ENCODE measurements at places on chromosomes 2 and 18. TPM values are rescaled to one million over a fixed set of nuclear protein-coding genes. Genes with fewer than 3 reads are reported as not detected.
A peak's percentile ranks its signal among the peaks of the same experiment; 100 is the strongest.

DNA sequence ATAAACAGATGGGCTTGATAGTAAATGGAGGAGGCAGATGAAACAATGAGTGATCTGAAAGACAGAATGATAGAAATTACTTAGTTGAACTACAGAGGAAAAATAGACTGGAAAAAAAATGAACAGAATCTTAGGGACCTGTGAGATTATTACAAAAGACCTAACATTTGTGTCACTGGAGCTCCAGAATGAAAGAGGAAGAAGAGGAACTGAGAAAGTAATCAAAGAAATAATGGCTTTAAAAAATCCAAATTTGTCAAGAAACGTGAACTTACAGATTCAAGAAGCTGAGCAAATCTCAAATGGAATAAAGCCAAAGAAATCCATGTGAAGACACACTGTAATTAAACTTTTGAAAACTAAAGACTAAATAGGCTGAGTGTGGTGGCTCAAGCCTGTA is 28.3 kb downstream of the EVA1A start:
- no peak overlapping the region for H3K4me3 ChIP-seq
- no peak overlapping the region for H3K27ac ChIP-seq
- DNase-seq, result no peak
- H3K36me3 ChIP-seq, result no peaks in the 10 kb centered on the region
- no peaks in the 10 kb centered on the region for H3K27me3 ChIP-seq

GRCh38 chr18:79521416-79522205 is 125.9 kb downstream of the NFATC1 start:
- DNase-seq, result no peak
- H3K4me3 ChIP-seq, result no peak overlapping the region
- no peaks in the 10 kb centered on the region for H3K4me1 ChIP-seq
- no peak overlapping the region for H3K27ac ChIP-seq
- no peaks in the 10 kb centered on the region for H3K27me3 ChIP-seq
- H3K36me3 ChIP-seq, result no peaks in the 10 kb centered on the region

Gene LIMS3
- total RNA-seq, result 6.8 TPM

Gene CDK5R2
- total RNA-seq, result 0.46 TPM

DNA sequence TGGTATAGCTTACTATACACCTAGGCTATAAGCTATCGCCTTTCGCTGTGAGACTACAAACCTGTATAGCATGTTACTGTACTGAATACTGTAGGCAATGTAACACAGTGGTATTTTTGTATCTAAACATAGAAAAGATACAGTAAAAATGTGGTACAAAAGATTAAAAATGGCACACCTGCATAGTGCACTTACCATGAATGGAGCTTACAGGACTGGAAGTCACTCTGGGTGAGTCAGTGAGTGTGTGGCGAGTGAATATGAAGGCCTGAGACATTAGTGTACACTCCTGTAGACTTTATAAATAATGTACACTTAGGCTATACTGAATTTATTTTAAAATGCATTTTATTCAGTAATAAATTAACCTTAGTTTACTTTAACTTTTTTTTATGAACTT is 258.2 kb upstream of the SP5 start:
- H3K27me3 ChIP-seq, result no peaks in the 10 kb centered on the region
- H3K36me3 ChIP-seq, result no peaks in the 10 kb centered on the region
- no peak for DNase-seq
- no peak overlapping the region for H3K4me3 ChIP-seq
- H3K4me1 ChIP-seq, result no peaks in the 10 kb centered on the region

Gene NT5DC4
- total RNA-seq, result not detected

Gene YIPF4
- total RNA-seq, result 39.4 TPM

Gene ABCB11
- total RNA-seq, result not detected

GRCh38 chr18:57429167-57430078 is 5.8 kb upstream of the ONECUT2 start:
- no peak overlapping the region for H3K4me3 ChIP-seq
- peaks cover 9% of the 10 kb centered on the region for H3K4me1 ChIP-seq
- no peaks in the 10 kb centered on the region for H3K36me3 ChIP-seq
- peaks cover 77% of the 10 kb centered on the region for H3K27me3 ChIP-seq
- H3K27ac ChIP-seq, result no peak overlapping the region
- DNase-seq, result no peak

DNA sequence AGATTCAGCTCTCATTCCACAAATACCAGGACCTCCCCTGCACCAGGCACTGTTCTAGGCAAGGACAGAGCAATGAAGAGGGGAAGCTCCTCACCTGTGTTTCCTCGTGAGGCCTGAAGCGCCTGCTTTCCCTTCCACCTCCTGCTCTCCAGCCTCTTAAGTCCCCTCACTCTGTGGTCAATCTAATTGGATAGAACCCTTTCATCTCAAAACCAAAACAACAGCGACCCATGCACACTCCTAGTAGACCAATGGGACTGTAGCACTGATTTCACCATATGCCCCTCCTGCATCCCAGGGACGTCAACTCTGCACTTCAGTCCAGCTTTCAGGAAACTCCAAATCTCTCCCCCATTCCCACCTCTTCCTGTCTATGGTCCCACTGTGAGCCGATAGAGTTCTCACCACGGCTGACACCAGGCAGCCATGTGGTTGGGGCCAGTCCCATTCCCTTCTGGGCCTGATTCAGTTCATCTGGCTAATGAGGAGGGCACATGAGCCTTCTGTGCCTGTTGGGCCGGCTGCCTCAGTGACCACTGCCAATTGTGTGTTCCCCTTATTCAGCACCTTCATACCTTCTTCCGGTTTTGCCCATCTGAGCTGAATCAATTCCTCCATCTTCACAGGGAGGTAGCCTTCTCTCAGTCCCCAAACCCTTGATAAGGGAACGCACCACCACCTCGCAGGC is 33.3 kb upstream of the MAT2A start:
- no peaks in the 10 kb centered on the region for H3K36me3 ChIP-seq
- no peaks in the 10 kb centered on the region for H3K27me3 ChIP-seq
- peak overlapping the region; percentile 25 for H3K27ac ChIP-seq
- no peak overlapping the region for H3K4me3 ChIP-seq
- H3K4me1 ChIP-seq, result peaks cover 37% of the 10 kb centered on the region
- DNase-seq, result no peak

DNA sequence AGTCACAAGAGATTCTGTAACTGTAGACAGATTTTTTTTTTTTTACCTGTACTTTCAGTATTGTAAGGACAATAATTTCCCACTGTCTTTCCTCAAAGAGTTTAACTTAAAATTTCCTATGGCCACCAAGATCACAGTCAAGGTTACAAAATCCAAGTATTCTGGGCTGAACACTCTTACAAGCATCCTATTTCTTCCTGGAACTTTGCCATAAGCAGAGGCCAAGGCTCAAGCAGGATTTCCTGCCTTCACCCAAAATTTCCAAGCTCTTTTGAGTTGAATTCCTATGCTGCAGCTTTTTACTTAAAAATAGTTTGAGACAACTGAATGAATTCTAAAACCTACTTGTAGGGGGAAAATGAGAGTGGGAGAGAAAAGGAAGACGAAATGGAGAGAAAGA is 299.4 kb downstream of the ZNF516 start:
- peaks cover 3% of the 10 kb centered on the region for H3K27me3 ChIP-seq
- H3K4me3 ChIP-seq, result no peak overlapping the region
- no peaks in the 10 kb centered on the region for H3K4me1 ChIP-seq
- DNase-seq, result no peak

Gene ARMC9
- total RNA-seq, result 46.7 TPM

GRCh38 chr2:98300141-98300874 is 45.9 kb upstream of the CNGA3 start:
- no peak overlapping the region for H3K27ac ChIP-seq
- no peaks in the 10 kb centered on the region for H3K4me1 ChIP-seq
- no peak for DNase-seq

DNA sequence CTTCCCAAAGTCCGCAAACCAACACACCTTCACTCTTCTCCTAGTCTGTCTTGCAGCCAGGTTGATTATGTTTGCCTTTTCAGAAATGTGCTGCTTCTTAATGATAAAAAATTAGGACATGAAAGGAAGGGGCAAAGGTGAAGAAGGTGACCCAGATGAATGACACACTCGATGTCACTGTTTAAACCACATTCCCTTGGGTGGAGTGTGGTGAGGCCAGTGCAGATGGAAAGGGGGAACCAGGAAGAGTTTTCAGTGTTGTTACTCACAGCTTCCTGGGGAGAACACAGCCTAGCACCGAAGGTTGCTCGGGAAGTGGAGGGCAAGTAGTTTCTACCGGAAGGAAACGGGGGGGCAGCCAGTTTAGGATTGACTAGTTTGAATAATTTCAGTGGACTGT is 57.2 kb upstream of the BOD1L2 start:
- DNase-seq, result no peak
- H3K27ac ChIP-seq, result no peak overlapping the region
- H3K4me3 ChIP-seq, result no peak overlapping the region
- no peaks in the 10 kb centered on the region for H3K4me1 ChIP-seq

DNA sequence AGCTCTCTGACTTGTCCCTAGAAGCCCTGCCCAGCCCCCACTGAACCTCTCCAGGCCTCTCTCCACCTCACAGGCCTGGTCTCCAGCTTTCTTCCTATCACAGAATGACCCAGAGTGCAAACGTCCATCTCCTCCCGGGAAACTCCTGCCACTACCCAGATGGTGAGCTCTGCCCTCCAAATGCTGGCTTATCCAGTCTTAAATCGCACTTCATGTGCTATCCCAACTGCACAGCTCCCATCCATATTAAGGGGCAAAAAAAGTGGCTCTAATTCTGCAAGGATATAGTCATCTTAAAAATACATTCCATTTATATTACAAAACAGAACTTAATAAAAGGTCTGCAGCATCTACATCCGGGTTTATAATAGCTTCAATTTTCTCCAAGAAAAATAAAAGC is 70.8 kb upstream of the CDC42EP3 start:
- no peaks in the 10 kb centered on the region for H3K36me3 ChIP-seq
- no peaks in the 10 kb centered on the region for H3K4me1 ChIP-seq
- no peak overlapping the region for H3K27ac ChIP-seq
- H3K4me3 ChIP-seq, result no peak overlapping the region

GRCh38 chr18:8489761-8490160 is 119.5 kb upstream of the RAB12 start:
- no peak overlapping the region for H3K27ac ChIP-seq
- no peaks in the 10 kb centered on the region for H3K4me1 ChIP-seq
- no peaks in the 10 kb centered on the region for H3K27me3 ChIP-seq
- DNase-seq, result no peak

- no peak overlapping the region for H3K27ac ChIP-seq
- H3K4me1 ChIP-seq, result no peaks in the 10 kb centered on the region
- H3K4me3 ChIP-seq, result no peak overlapping the region
- no peak for DNase-seq
Observed at GRCh38 chr18:72871091-72871490, 3.3 kb upstream of the NETO1 start.

Gene MC5R
- total RNA-seq, result 0.22 TPM

GRCh38 chr2:71129114-71129901 is 721 bp downstream of the MCEE start:
- H3K36me3 ChIP-seq, result no peaks in the 10 kb centered on the region
- peak overlapping the region; percentile 96 for H3K4me3 ChIP-seq
- H3K27me3 ChIP-seq, result no peaks in the 10 kb centered on the region
- no peak for DNase-seq

Gene CETN1
- not detected for total RNA-seq

Gene SALL3
- total RNA-seq, result not detected

DNA sequence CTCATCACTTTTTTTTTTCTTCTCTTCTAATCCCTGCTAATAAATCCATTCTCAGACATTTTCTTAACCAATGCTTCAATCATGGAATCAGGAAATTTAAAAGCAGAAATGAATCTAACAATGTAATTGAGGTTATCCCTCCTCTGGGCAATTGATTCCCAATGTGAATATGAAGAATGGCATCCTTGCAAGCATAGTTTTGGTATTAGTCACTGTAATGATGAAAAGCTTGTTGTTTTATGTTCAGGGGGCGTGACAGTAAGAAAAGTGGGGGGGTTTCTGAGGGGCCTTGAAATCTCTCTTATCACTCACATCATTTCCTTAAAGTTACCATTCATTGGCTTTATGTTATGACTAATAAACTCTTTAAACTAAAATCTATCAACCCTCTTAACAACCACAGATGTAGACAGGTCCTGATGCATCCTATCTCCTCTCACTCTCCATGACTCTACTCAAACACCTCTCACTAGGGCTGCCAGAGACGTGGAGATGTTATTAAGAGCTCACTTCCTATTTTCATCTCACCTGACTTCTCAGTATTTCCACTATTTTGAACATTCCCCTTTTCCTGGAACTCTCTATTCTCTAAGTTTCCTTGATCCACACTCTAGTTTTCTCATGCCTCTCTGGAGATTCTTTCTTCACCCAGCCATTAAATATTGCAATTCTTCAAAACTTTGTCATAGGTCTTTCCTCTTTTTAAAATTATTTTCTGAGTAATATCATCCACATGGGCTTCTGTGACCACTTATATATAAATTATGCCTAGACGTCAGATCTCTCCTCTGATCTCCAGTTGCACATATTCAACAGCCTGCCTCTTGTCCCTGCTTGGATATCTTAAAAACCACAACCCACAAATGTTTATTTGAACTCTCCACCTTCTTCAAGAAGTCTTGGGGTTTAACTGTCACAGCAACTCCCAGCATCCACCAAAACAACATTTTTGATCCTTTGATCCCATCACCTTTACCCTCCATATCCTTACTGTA is 332.9 kb downstream of the CDH2 start:
- H3K27ac ChIP-seq, result no peak overlapping the region
- no peak for DNase-seq
- H3K4me3 ChIP-seq, result no peak overlapping the region
- H3K27me3 ChIP-seq, result no peaks in the 10 kb centered on the region
- no peaks in the 10 kb centered on the region for H3K4me1 ChIP-seq
- no peaks in the 10 kb centered on the region for H3K36me3 ChIP-seq

Gene MATN3
- total RNA-seq, result not detected

Gene C1QL2
- total RNA-seq, result not detected

DNA sequence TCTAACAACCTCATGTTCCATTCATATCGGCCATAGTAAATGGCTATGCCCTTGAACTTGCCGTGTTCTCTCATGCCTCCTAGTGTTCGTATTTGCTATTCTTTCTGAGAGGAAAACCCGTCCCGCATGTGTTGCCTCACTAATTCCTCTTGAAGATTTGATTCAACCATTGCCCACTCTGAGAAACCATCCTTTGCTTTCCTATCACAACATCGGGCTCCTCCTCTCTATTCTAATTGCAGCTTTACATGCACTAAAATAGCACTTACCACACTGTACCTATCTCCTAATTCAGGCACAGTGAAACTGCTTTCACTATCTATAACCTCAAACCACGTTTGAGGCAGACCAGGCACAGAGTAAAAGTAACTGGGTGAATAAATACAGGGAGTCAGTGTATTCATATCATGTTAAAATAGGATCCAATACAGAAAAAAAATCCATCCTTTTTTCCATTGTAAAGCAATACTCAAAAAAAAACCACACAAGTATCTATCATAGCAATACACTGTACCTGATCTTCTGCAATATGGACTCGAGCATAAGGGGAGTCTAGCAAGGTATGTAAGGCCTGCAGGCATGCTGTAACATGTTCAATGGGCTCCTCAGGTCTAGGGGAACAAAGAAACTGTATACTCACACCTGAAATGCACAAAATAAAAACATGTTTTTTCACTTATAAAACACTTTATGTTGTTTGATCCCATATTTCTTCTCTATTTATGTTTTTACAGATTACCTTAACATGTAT is 39.0 kb upstream of the STRN start:
- H3K36me3 ChIP-seq, result peaks cover 68% of the 10 kb centered on the region
- no peaks in the 10 kb centered on the region for H3K4me1 ChIP-seq
- no peak overlapping the region for H3K4me3 ChIP-seq

Gene MAL
- total RNA-seq, result 0.68 TPM

GRCh38 chr2:36376319-36376765 is 20.8 kb downstream of the CRIM1 start:
- peak; percentile 80 for DNase-seq
- no peak overlapping the region for H3K27ac ChIP-seq
- no peaks in the 10 kb centered on the region for H3K36me3 ChIP-seq
- peaks cover 10% of the 10 kb centered on the region for H3K4me1 ChIP-seq

Data from adrenal gland (tissue), 19 donors.